Natural killer cell (primary cell): ENCODE measurements at places on chromosomes 3 and 15.
A peak's percentile ranks its signal among the peaks of the same experiment; 100 is the strongest.

GRCh38 chr15:40501487-40501886 lies 30.7 kb downstream of the CHST14 start:
- DNase-seq = no peak

- no peak for DNase-seq
These were observed 289.4 kb upstream of the TLE3 start for GRCh38 chr15:70387081-70387480.

- no peak for DNase-seq
These were observed 342.3 kb upstream of the CFAP20DC start for GRCh38 chr3:59392116-59392515.

GRCh38 chr3:124272605-124273151 lies 280.8 kb upstream of the ROPN1 start:
- DNase-seq = no peak

- DNase-seq = no peak
These were observed 123.4 kb upstream of the MEF2A start for GRCh38 chr15:99442252-99442897.

GRCh38 chr3:149955449-149955848 lies 15.2 kb downstream of the PFN2 start:
- DNase-seq = no peak

DNA sequence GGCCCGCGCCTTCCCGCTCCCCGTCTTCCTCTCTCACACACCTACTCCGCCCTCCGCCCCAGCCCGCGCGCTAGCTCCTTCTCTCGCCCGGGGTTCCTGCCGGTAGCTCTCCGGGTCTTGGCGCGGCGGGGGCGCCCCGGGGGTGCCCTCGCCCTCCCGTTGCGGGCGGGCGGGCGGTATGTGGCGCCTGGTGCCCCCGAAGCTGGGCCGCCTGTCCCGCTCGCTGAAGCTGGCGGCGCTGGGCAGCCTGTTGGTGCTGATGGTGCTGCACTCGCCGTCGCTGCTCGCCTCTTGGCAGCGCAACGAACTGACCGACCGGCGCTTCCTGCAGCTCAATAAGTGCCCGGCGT lies 507 bp downstream of the DIPK2A start:
- peak; percentile 55 for DNase-seq

DNA sequence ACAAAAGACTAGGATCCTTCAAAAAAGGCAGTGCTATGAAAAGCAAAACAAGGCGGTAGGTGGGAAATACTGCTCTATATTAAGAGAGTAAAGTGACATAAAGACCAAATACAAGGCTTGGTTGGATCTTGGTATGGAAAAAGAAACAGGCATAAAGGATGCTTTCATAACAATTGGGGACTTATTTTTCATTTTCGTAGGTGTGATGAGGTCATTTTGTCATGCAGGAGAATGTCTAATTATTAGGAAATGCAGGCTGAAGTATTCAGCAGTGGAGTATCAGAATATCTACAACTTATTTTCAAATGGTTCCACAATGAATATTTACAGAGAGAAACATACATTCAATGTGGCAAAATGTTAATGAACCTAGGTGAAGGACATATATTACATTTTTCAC lies 9.0 kb downstream of the XPC start:
- DNase-seq = no peak

- no peak for DNase-seq
These were observed 14.9 kb downstream of the SOX2 start for GRCh38 chr3:181726351-181727330.

DNA sequence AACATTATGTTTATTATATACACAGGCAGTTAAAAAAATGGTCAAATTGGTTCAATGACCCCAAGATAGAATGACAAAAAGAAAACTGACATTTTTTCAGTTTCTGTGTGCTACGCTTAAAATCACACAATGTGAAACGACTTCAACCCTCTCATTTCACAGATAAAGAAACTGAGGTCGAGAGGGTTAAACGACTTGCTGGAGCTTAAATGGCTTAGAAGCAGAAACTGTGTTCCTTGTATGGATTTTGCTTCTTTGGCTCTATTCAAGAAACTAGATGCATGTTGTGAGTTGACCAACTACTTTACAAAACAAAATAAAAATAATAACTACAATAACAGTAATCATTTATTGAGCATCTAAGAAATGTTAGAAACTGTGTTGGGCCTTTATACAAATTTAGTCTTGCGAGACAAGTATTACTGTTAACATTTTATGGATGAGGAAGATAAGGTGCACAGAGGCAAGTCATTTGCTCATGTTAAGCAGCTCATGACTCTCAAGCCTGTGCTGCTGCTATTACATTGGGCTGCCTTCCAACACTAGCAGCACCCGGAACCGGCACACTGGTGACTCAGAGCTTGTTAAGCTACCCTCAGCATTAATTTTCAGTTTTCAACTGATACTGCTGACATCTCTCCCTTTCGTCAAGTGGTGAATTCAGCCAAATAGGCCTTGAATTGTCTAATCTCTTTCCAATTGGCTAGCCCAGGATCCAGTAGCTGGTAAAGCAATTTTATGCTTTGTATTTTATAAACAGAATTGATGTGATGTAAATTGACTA lies 487.6 kb downstream of the NAALADL2 start:
- DNase-seq = no peak

DNA sequence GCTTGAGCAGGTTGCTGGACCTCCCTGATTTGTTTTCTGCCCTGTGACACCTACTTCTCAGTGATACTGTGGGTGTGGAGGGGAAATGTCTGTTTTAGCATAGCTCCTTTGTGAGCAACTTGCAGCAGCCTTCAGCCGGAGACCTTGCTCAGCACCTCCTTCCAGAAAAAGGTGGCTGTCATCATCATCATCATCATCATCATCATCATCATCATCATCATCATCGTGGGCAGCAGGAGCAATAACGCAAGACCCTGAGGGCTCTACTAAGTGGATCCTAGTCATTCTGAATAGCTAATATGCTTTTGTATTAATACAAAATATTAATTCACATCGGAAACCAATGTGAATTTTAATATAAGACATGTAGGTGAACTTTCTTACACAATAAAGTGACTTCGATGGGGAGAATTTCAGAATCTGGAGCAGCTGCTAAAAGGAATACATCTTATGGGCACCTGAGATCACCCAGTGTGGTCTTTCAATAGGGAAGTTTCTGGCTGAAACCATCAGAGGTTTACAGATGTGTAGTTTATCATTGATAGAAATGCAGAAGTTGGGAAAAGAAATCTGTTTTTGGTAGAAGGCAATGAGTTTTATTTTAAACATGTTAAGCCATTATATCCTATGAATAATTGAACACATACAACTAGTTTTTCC lies 8.6 kb downstream of the GABRR3 start:
- DNase-seq = no peak

DNA sequence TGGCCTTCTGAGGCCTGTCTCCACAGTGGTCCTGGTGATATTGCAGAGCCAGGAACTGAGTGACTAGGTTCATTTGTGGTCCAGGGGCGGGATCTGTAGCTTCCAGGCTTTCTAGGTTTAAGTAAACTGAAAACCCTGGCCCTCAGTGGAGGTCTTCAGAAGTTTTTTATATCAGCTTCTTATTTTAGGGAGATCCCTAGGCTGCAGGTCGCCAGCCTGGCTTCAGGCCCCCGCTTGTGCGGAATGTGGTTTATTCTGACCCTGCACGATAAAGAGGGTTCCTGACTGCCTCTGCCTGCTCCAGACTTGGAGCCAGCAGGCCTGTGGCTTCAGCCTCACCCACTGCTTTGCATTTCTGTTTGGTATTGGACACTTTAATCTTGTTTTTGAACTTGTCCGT lies 133.9 kb upstream of the PLXNA1 start:
- DNase-seq = no peak

GRCh38 chr3:15500107-15500724 lies 21.3 kb downstream of the COLQ start:
- no peak for DNase-seq

DNA sequence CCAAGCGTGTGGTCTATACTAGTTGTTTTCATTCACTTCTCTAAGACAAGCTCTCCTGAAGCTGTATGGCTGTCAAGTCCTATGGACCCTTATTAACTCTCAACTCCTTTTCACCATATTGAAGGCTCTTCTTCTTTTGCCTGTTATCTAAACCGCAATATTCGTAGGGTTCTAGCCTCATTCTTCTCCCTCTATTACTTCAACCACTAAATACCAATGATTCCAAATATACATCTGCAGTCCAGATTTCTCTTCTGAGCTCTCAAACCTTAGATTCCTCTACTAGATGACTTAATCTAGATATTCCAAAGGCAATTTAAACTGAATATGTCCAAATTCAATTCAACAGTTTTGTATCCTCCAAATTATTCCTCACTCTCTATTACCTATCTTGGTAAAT lies 24.6 kb downstream of the AQR start:
- DNase-seq = no peak

DNA sequence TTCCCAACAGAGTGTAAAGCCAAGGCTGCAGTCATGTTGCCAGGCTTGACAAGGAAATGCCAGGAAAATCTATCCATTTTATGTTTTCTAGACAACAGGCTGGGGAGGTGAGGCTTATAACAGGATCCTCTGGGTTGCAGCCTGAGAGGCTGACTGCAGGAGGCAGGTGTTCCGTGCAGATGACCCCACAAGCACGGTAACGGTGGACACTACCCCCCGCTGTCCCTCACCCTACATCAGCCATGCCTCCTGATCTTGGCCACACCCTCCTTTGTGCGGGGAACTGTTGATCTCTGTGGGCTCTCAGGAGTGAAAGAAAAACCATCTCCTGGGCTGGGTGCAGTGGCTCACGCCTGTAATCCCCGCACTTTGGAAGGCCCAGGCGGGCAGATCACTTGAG lies 68.0 kb upstream of the ADPGK start:
- DNase-seq = no peak

DNA sequence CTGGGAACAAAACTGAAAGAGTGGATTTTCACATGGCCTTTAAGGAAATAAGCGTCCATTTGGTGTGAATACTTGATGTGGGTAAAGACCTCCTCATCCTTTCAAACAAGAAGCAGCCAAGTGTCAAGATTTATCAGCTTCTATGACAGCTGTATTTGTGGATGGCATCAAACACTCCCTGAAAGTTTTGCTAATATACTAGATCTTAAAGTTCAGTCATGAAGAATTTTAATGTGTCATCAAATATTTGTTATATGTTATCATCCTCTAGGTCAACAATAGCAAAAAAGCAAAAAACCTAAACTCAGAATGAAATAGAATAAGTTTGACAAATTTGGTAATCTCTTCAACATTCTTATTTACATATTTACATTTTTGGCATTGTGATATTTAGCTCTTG lies 29.1 kb upstream of the LYSMD4 start:
- no peak for DNase-seq

DNA sequence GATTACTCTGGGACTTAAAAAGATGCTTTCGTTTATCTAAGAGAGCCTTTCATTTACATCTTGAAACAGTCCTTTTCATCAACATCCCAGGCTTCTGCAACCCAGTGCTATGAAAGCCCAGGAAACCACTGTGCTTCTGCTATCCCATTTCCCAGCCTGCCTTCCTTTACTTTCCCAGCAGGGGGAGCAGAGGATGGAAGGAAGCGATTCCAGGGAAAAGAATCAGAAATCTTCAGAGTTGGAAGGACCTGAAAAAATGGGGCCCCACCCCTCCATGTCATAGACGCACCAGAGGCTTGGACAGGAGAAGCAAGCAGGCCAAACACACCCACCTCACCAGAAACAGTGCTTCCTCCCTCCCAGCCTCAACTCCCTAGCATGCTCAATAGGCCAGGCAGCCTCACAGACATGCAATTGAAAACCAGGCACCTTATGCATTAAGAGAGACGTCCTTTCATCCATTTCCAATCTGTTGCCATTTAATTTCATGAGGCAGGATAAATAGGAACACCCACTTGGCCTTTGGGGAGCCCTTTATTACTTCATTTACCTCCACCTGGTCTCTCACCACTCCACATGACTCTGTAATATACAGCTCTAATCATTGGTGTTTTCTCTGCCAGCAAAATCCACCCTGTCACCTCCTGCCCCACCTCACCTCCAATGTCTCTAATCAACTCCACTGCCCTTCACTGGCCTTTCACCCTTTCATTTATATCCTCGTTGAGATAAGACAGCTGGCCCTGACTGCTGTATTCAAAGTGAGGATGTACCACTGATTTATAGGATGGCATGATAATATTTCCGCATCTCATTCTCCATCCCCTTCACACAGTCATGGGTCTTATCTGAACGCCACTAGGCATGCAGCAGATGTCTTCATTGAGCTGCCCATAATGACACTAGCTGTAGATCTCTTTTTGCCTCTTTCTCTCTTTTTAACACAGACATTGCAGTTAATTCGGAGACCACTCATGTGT lies 583.9 kb downstream of the NTRK3 start:
- DNase-seq = no peak

- DNase-seq = no peak
These were observed 642.4 kb downstream of the GOLGA6L6 start for GRCh38 chr15:19899021-19899824.

DNA sequence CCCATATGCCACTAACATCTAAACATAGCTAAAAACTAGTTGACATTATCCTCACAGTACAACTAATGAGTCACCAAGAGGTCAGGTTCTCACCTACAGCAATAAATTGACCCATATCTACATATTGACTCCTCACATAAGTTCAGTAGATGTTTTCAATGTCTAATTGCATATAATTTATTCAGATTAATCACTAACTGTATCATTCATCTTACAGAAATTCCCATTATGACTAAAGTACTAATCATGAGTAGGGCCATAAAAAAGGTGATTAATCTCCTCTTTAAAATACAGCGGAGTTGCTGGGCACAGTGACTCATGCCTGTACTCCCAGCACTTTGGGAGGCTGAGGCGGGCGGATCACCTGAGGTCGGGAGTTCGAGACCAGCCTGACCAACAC lies 82.4 kb upstream of the ST3GAL6 start:
- no peak for DNase-seq

GRCh38 chr15:51634591-51635198 lies 12.1 kb upstream of the DMXL2 start:
- no peak for DNase-seq

- no peak for DNase-seq
These were observed 72.5 kb downstream of the ATP2B2 start for GRCh38 chr3:10432931-10433330.

GRCh38 chr3:150636258-150636657 lies 33.1 kb downstream of the SELENOT start:
- DNase-seq = no peak

DNA sequence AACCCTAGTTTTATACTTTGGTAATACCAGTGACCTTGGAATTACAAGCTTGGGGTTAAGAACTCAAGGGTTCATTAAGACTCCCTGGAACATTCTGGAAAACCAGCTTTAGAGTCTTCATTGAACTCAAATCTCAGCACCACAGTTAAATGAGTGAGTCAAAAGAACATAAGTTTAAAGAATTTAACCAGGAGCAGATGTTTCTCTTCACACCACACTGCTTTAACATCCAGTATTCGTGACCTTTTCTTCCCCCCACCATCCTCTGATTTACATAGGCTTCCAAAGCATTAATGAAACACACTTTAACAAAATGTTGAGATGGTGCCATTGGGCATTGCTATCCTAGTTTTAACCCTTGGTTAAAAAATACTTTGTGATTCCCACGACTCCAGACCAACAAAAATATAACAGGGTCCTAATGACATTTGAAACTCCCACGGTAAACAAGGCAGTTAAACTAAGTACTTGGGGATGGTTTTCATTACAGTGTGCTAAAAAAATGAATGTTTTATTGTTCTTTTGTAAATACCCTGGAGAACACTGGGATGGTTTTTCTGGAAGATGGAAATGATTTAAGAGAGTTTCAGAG lies 123.9 kb downstream of the OXNAD1 start:
- no peak for DNase-seq

GRCh38 chr3:5304789-5305683 lies 117.5 kb downstream of the EDEM1 start:
- no peak for DNase-seq
